Hematopoietic multipotent progenitor cell treated with erythropoietin and hydrocortisone succinate and interleukin-3 and kit ligand, for 6 days (in vitro differentiated cells): ENCODE measurements at places on chromosomes 1 and 21.

- no peak for DNase-seq
Measured at GRCh38 chr1:172566196-172566997, 33.4 kb downstream of the SUCO start.

DNA sequence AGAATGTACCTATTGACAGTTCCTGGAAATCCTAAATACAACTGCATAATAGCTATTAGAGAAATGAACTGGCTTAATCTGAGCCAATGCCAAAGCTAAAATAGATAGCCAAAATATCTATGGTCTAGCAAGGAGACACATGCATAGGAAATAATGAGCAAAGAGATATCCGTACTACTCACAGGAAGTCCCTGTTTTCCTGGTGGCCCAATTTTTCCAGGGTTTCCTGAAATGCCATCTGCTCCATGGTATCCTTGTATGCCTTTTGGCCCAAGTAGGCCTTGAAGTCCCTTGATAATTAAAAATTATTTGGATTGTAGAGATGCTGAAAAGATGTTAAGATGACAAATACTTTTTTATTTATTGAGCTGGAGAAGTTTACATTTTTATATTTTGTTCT, 108.4 kb upstream of the ZNHIT6 start:
- no peak for DNase-seq

GRCh38 chr21:35099310-35099709, 50.2 kb upstream of the RUNX1 start:
- no peak for DNase-seq

- peak; percentile 11 for DNase-seq
Measured at GRCh38 chr1:20308569-20308968, 17.9 kb downstream of the VWA5B1 start.

GRCh38 chr1:32521165-32521564, 18.1 kb upstream of the ZBTB8A start:
- no peak for DNase-seq

DNA sequence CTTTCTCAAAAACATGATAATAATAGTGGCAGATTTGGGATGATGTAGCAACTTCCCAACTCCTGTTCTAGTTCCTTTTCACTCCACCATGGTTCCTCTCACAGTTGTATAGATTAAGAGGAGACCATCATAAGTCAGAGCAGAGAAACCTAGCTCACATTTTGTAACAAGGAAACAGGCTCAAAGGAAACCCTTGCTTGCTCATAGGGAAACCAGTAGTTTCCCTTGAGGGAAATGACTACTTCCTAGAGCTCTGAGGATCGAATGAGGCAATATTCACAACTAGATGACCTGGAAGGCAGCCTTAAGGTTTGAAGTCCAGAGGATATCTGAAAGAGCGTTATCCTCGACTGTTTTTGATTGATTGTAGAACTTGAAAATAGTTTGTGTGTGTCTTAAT, 76.1 kb upstream of the C8B start:
- no peak for DNase-seq

DNA sequence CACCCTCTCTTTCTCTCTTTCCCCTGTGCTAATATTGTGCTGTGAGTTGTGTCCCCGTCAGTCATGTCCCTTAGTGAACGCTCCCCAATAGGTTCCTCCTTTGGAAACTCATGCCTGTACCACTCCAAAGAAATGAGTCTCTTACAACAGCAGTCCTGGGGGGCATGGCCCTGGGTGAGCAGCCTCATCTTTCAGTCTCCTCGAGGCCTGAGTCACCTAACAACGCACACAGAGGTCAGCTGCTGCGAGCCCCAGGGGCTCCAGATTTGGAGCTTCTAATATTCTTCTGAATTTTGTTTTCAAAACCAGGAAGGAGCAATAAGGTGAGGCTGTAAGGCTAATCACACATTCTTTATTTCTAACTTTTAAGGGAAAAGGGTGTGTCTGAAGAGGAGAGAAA, 30.5 kb upstream of the ZBTB8A start:
- DNase-seq: no peak

DNA sequence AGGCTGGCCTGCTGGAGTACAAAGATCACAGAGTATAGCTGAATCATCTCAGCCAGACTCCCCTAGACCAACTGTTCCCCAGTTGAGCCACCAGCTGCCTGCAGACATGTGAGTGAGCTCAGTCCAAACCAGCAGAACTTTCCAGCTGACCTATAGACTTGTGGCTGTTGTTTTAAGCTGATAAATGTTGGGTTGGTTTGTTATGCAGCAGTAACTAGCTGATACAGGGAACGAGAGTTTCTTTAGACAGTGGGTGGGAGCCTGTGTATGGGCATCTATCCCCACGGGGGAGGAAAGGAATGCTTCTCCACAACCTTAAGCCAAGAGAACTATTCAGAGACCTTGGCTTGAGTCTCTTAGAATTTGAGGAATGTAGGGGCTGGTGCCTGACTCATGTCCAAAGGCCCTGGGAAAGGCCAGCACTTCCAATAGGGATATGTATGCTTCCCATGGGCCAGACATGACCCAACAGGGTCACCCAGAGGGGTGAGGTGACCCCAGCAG, 30.1 kb downstream of the SLC1A7 start:
- no peak for DNase-seq

DNA sequence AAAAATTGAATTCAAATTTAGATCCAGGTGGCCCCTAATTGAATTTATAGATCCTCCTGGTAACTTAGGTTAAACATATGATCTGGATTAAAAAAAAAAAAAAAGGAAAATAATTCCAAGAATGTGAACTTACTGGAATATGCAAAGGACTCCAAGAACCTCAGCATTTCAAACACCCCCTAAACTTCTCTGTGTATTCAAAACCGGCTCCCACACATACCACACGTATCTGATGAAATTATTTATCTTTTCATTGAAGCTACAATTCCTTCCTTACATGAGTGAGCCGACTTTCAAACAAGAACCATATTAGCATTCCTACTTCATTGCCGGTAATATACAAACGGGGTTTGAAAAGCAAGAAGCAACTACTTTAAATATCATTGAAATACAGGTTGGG, 61.4 kb upstream of the FMN2 start:
- no peak for DNase-seq

DNA sequence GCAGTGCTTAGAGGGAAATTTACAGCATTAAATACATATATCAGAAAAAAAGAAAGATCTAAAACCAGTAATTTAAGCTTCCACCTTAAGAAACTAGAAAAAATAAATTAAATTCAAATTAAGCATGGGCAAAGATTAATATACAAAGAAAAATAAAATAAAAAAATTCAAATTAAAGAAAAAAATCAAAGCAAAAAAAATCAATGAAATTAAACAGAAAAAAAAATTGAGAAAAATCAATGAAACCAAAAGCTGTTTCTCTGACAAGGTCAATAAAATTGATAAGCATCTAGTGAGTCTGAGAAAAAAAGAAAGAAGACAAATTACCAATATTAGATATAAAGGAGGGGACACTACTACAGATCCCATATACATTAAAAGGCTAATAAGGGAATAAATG, 26.0 kb downstream of the GNG12 start:
- DNase-seq: no peak

DNA sequence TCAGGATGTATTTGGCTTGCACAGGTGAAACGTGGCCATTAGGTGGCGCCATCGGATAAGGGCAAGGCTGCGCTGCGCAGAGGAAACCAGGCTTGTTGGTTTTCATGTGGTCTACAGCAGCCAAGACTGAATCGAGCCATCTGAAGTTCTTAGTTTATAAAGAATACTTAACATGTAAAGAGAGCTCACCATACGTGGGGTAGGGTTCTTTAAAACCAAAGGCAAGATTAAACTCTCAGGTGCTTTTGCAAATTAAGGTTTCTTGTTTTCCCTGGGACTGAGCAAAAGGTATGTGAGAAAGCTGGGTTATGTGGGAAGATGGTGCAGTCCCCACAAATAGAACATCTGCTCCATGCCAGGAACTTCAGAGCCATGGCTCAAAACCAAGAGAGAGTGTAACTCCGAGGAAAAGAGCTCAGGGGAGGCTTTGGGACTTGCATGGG, 9.3 kb downstream of the MASP2 start:
- DNase-seq: peak; percentile 93

GRCh38 chr1:66517959-66518358, 16.0 kb upstream of the SGIP1 start:
- DNase-seq: no peak
